EL (cell line): ENCODE measurements at places on chromosomes 1 and 21.
A peak's percentile ranks its signal among the peaks of the same experiment; 100 is the strongest.

DNA sequence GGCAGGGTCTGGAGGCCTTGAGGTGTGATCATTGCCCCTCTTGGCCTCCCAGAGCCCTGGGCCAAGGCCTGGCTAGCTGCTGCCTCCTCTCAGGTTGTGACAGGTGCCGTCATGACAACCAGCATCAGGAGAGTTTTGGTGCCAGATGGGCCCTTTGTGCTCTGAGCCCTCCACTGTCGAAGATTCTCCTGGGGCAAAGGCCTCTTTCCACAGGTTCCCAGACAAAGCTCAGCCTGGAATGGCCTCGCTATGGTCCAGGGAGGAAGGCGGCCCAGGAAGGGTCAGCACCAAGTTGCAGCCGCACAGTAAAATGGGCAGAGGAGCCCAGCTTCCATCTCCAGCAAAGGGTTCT, 78.4 kb downstream of the ALPL start:
- no peak for DNase-seq

DNA sequence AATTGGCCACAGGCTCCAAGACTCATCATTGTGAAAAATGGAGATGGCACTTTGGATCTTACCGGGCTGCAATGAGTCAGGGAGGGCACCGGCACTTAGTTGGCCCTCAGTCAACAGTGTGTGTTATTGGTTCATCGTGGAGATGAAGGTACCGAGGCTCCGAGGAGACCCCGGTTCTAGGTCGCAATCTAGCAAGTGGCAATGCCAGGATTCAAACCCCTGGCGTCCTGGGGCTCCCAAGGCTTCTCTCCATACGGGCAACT, 49.0 kb upstream of the ACOT11 start:
- DNase-seq: no peak

- DNase-seq: no peak
Observed at GRCh38 chr1:41638086-41639024, 153.9 kb upstream of the EDN2 start.

GRCh38 chr1:93814795-93815340, 64.1 kb downstream of the DNTTIP2 start:
- no peak for DNase-seq

DNA sequence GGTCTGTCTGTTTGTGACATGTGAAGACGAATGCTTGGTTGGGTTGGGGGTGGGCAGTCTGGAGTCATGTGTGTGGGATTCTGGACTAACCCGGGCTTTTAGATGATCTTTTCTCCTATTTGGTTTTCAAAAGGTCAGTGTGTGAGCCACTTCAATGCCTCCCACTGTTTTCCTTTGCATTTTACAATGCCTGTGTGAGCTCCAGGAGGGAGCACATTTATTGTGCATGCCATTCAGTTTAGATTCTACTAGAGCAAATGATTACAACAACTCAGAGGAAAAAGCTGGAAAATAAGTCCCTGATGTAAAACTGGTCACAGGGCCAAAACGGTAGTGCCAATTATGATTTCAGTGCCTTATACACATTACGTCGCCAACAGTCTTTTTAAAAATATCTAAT, 90.9 kb downstream of the LYPLAL1 start:
- DNase-seq: no peak

DNA sequence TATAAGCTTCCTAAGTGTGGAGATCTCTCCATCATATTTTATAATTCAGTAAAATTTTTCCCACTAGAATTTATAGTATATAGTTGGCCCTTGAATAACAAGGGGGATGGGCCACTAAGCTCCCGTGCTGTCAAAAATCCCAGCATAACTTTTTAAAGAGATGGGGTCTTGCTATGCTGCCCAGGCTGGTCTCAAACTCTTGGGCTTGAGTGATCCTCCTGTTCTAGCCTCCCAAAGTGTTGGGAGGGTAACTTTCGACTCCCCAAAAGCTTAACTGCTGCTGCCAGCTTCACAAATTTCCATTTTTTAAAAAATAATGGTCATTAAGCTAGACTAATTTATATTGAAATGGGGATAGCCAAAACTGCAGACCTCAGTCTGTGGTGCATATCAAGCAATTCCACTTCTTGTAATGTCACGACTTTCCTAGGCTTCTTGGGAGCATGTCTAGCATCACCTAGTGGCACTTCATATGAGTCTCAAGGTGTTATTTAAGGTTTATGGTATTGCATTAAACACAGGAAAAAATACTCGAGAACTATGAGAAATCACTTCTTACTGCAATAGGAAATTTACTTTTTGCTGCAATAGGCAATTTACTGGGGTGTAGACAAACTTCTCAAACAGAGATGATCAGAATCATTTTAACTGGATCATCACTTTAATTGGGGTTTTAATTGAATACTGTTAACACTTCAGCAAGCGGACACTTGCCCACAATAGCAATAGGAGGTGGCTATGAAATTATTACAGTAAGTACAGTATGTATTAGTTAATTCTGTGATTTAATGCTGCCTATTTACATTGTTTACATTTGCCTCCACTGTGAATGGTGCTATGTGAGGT, 19.3 kb upstream of the ACTA1 start:
- no peak for DNase-seq

DNA sequence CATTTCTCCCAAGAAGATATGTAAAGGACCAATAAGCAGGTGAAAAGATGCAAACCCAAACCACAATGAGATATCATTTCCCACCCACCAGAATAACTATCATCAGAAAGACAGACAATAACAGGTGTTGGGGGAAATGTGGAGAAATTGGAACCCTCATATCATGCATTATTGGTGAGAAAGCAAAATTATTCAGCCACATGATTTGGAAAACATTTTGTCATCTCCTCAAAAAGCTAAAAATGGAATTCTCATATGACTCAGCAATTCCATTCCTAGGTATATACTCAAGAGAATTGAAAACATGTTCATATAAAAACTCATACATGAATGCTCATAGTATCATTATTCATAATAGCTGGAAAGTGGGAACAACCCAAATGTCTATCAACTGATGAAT, 25.1 kb upstream of the RNF186 start:
- DNase-seq: no peak

GRCh38 chr1:234201600-234201999, 171.7 kb upstream of the COA6 start:
- DNase-seq: no peak

GRCh38 chr1:152159144-152159543, at the start of gene RPTN:
Gene RPTN (minus strand): TSS chr1:152159228. CDS start chr1:152157889, 1,339 bp downstream.
- no peak for DNase-seq

GRCh38 chr1:201171063-201172036, 17.1 kb upstream of the TMEM9 start:
- DNase-seq: peak; percentile 36

GRCh38 chr21:32917362-32918135, 108.2 kb upstream of the OLIG2 start:
- DNase-seq: no peak

DNA sequence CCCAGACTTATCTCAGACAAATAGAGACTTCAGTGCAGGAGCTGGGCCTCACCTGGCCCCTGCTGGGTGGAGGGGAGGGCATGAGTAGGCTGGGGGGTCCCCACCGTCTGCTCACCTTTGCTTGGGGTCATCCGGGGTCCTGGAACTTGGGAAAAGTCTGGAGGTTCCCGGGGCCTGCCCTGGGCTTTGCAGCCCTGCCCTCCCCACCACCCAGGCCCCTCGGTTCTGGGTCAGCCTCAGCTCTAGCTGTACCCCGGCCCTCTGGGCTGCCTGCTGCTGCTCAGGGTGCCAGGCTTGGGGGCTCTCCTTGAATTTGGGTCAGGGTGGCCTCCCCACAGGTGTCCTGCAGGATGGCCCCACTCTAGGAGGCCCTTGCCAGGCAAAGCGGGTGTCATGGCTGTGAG, 2.4 kb upstream of the TMEM52 start:
- DNase-seq: no peak

- no peak for DNase-seq
Observed at GRCh38 chr1:41847733-41848132, 71.0 kb downstream of the HIVEP3 start.

- DNase-seq: no peak
Observed at GRCh38 chr1:19894218-19894617, 12.0 kb downstream of the OTUD3 start.

GRCh38 chr1:40783001-40783905, at the start of gene KCNQ4:
Gene KCNQ4 (plus strand): TSS chr1:40783787. CDS start chr1:40784094, 307 bp downstream.
- peak; percentile 36 for DNase-seq

DNA sequence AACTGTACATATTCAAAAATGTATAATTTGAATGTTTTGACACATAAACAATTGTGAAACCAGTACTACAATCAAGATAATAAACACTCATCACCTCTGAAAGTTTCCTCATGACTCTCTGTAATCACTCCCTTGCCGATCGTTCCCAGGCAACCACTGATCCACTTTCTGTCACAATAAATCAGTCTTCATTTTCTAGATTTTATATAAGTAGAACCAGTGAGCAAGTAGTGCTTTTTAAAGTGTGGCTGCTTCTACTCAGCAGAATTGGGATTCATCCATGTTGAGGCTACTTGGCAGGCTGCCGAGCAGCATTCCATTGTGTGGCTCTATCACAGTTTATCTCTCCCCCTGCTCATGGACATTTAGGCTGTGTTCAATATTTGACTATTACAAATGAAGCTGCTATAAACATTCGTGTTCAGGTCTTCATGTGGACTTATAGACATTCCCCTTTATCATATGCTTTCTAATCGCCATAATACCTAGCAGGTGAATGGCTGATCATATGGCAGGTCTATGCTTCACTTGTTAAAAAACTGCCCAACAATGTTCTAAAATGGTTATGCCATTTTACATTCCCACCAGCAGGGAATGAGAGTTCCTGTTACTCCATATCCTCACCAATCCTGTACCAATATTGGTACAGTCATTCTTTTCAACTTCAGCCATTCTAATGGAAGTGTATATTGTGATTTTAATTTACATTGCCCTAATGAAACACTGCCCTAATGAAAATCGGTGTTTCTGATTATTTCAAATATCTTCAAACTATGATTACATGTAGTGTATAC, 20.5 kb downstream of the TEX38 start:
- peak; percentile 13 for DNase-seq

GRCh38 chr1:64632936-64633335, 111.9 kb upstream of the RAVER2 start:
- DNase-seq: no peak

DNA sequence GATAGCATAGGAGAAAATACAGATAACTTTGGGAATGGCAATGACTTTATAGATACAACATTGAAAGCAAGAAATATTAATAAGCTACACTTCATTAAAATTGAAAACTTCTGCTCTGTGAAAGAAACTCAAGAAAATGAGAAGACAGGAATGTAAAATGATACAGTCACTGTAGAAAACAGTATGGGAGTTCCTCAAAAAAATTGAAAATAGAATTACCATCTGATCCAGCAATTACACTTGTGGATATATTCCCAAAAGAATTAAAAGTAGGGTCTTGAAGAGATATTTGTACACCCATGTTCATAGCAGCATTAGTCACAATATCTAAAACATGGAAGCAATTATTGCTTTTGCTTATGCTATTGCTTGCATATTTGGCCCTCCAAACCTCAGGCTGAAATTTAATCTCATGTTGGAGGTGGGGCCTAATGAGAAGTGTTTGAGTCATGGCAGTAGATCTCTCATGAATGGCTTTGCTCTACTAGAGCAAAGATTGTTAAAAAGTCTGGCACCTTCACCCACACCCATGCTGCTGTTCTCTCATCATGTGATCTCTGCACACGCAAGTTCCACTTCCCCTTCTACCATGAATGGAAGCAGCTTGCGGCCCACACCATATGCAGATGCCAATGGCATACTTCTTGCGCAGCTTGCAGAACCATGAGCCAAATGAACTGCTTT, 15.3 kb upstream of the AHCYL1 start:
- DNase-seq: peak; percentile 75

DNA sequence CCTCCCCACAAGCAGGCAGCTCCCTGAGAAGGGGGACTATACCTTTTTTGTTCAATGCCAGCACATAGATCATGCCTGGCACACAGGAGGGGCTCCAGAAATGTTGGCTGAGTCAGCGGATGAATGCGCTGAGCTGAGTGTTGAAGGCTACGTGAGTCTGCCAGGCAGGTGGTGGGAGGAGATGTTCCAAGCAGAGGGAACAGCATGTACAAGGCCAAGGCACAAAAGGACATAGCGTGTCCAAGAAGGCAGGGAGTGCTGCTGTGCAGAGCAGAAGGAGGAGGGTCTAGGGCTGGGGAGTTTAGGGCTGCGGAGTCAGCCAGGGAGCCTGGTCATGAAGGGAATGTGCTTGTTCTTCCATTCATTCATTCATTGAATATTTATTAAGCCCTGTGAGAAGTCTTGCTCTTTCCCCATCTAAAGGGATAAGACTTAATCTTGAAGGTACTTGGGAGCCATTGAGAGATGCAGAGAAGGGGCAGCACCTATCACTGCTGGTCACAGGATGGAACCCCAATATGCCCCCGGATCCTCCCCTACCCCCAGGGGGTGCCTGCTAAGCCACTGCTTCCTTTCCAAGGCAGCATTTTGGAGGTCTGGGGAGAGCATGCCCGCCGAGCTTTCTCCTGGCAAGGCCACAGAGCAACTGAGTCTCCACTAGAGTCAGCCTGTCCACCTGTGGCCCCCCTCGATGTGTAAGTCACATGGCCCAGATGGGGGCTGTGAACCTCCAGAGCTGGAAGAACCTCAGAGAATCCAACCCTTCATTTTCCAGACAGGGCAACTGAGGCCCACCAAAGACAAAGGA, 31.2 kb upstream of the LAPTM5 start:
- no peak for DNase-seq

GRCh38 chr1:228161866-228162265, 3.7 kb upstream of the IBA57 start:
- DNase-seq: no peak

DNA sequence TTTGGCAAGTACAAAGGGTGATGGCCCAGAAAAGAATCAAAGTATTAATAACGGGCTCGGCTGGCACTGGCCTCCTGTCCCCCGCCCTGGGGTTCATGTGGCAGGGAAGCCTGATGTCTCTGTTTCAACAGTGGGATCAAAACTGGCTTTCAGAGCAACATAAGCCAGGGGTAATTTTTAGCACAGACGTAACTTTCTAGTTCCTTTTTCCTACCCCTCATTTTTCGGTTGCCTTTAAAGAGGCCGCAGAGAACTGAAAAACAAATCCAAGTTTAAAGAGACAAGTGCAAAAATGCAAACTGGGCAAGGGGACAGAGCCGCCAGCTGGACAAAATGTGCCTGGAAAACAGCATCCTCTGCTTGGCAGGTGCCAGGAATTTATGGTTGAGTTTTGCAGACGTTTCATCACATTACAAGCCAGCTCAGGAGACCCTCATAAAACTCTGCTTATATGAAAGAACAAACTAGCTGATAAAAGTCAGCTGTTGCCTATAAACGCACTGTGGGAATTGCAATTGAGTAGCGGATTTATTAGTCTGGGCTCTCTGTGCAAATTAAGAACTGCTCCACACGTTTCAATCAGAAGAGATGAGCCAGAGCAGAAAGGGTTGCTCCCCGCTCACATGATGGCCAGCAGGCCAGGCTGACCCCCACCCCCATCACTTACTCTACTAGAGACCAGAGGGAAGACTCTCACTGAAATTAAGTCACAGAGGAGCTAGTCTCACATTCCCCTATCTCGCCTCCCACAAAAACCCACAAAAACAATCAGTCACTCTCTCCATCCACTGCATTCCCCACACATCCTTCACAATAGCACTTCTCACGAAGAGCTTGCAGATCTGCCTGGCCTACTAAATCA, 15.8 kb upstream of the CDCA8 start:
- no peak for DNase-seq
